ENCODE measurements at places on chromosomes 11 and 22.

GRCh38 chr11:57873196-57873911 lies 111.8 kb downstream of the CTNND1 start:
- DNase-seq: no peak

- peak; percentile 71 for DNase-seq
Observed at GRCh38 chr11:613369-613968, 2.3 kb downstream of the IRF7 start.

- DNase-seq: no peak
Observed at GRCh38 chr11:8239536-8240228, 24.0 kb downstream of the LMO1 start.

GRCh38 chr11:70471254-70471653 lies 72.9 kb downstream of the CTTN start:
- no peak for DNase-seq

DNA sequence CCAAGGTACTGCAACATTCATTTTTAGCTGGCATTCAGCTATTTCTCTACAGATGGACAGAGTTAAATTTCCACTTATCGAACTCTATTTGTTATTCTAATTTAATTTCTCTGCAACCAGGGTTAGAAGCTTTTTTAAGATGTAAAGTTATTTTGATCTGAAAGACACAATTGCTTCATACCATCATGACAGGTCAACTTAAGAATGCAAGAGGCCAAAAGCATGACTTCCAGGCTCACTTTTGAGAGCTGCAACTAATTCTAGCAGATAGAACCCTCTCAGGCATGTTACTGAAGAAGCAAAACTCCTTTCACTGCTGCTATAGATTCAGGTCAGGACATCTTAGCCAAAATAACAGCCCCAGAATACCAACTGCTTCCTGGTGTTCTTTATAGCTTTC lies 86.5 kb upstream of the GALNT18 start:
- no peak for DNase-seq

- DNase-seq: no peak
Observed at GRCh38 chr11:72576243-72576595, 98.0 kb downstream of the PDE2A start.

DNA sequence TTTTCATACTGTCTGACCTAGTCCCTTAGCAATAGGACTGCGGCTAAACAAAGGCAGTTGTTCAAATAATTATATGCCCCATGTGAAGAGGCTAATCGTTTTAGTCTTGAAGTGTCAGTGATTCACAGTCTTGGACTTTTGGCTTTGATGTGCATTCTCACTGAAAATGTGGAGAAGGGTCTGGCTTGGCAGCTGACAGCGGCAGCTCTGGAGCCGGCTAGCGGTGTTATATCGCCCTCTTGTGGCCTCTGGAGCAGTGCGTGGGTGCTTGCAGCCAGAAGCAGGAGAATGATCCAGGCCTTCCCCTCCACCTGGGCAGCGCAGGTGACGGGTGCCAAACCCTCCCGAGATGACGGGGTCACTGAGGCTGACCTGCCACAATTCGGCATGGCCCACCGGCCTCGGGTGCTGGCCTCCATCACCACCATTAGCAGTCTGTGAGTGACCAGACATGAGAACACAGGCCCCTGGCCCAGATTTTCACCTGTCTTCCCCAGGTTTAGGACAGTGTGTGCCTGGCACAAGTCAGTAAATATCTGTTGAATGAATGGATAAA lies 90.3 kb upstream of the PITPNB start:
- DNase-seq: peak; percentile 46

- DNase-seq: no peak
Observed at GRCh38 chr11:10329935-10330334, 25.1 kb downstream of the ADM start.

- no peak for DNase-seq
Observed at GRCh38 chr11:93614173-93614722, 47.2 kb upstream of the CEP295 start.

GRCh38 chr11:45896422-45896984 lies 10.6 kb downstream of the FREY1 start:
- DNase-seq: no peak

GRCh38 chr11:100851147-100851546 lies 164.1 kb downstream of the ARHGAP42 start:
- DNase-seq: no peak

- no peak for DNase-seq
Observed at GRCh38 chr11:33634291-33634834, 66.3 kb downstream of the C11orf91 start.

DNA sequence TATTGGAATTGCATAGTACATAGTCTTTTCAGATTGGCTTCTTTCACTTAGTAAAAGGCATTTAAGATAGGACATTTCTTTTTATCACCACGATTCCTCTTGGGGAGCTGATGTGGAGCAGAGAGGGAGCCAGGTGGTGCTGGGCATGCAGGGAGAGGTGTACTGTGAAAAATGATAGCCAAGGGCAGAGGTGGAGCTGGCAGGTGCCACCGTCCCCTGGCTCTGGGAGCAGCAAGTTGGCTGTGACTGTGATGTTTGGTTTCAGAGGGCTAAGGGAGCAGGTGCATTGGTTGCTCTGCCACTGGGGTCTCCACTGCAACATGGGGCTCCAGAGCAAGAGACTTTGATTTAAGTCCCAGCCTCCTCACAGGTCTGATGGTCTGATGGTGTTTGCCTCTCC lies 16.5 kb downstream of the SGSM1 start:
- DNase-seq: no peak

DNA sequence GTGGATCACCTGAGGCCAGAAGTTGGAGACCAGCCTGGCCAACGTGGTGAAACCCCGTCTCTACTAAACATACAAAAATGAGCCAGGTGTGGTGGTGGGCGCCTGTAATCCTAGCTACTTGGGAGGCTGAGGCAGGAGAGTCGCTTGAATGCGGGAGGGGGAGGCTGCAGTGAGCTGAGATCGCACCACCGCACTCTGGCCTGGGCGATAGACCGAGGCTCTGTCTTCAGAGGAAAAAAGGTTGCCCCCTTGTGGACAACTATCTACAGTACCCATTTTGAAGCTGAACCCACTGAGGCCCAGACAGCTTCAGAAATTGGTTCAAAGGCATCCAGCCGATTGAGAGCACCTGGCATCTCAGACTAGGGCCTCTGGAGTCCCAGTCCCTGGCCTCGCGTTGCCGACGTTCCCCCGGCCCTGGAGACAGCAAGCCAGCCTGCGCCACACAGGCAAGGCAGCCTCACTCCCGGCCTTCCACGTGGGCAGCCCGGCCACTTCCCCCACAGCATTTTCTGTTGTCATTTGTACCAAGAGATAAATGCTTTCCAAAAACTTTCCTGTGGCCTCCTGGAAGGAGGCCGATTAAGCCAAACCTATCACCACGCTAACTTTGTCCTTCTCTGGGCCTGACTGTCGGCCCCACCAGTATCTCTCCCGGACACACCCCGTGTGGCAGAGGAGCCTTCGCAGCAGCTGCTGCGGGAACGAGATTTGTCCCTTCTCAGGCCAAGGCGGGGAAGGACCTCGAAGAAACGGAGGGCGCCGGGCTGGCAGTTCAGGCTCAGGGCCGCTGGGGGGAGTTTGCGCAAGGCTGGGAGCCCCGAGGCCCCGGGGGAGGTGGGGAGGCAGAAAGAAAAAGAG lies 82.8 kb downstream of the FLI1 start:
- DNase-seq: no peak

GRCh38 chr11:79437278-79437980 lies 3.4 kb downstream of the TENM4 start:
- no peak for DNase-seq

DNA sequence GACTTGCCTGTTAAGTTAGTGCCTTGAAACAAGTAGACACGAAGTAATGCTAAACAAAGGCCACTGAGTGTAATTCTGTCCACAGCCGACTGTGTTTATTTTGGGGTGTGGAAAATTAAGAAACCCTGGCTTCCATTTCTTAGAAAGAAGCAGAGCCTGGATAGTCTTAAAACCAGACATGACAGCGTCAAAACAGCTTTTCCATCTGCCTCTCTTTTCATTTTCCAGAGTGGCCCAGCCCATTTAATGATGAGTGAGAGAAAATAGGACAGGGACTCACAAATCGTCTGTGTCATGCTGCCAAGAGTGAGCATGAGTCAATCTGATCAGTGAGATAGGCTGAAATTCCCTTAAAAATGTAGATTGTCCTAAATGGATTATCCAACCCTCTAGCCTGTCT lies 485.9 kb downstream of the JRKL start:
- no peak for DNase-seq

DNA sequence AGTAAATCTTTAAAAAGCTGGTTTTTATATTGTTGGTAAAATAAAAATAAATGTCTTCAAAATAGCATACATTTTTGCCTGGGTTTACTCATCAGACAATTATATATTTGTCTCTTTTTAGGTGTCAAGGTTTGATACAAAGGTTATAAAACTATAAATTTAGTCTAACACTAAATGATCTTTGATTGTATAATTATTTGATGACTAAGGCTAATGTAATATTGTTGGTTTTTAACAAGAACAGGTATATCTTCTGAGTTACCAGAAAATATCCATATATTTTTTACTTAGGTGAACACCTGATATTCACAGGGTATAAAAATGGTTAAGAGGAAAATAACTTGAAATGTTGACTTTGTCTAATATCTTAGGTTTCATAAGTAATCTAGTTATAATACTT lies 104.3 kb downstream of the KIF18A start:
- no peak for DNase-seq

DNA sequence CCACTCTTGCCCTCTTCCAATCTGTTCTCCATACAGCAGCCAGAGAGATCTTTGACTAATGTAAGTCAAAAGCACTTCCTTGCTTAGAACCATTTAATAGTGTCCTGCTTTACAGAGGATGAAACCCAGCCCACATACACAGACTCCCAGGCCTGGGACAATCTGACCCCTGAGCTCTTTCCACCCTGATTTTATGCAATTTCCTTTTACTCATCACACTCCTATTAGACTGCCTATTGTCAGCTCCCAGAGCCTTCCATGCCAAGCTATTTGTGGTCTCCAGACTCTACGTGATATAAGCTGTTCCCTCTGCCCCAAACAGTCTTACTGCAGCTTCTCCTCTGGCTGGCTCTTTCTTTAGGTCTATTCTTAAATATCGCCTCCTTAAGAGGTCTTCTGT lies 28.1 kb downstream of the ME3 start:
- DNase-seq: no peak

DNA sequence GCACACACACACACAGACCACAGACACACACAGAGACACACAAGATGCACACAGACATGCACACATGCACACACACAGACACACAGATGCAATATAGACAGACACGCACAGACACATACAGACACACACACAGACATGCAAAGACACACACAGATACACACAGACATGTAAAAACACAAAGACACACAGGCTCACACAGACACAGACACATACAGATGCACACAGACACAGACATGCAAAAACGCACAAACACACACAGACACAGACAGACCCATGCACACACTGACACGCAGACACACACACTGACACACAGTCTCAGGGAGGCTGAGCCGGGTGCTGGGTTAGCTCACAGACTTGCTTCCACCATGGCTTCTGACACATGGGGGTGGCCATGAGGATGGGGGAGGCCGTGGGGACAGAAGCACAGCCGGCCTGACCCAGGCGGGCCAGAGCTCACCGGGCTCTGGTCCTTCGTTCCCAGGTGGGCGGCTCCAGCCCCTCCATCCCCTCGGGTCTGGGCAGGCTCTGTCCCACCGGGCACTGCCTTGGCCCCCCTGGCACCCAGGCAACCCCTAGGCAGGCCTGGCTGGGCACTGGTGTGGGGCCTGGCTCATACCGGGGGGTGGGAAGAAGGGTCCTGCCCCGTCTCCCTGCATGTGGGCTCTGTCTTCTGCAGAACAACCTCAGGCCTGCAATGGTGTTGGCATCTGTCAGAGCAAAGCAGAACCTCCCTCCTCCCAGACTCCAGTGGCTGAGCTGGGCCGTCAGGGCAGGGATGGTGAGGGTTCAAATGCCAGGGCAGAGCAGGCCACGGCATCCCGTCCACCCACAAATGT lies 1489.5 kb downstream of the BRD1 start:
- no peak for DNase-seq

GRCh38 chr11:106262852-106263251 lies 185.4 kb downstream of the AASDHPPT start:
- DNase-seq: no peak

DNA sequence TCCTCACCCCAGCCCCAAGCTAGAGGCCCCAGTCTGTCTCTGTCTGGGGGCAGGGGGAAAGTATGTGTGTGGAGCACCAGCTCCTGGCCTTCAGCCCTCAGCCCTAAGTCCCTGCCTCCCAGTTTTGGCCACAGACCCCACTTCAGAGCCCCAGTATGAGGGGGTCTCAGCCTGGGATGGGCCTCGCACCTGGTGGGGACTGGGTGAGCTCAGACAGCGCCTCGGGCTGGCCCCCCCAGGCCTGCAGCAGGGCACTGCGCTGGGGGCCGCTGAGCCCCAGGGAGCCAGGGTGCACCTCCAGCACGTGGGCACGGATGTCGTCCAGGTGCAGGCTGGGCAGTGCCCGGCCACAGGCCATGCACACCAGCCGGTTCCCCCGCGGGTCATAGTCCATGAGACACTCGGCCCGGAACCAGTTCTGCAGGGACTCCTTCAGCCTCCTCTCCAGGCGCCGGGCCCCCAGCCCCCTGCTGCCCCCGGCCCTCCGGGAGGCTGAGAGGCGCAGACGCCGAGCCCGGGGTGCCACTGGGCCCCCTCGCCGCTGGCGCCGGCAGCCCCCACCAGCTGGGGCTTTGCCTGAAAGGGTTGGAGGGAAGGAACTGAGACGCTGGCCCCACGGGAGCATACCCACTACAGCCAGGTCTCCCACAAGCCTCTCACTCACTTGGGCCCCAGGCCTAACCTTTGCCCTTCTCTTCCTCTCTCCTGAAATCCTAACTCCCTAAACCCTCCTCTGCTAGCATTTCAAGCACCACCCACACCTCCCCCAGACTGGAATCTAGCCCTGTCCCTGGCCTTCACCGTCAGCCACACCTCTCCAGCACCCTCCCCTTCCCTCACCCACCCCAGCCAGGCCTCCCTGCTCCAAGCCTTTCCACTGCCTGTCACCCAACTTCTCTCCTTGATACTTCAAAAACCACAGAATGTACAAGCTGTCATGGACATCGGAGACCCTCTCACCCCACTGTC lies 3.6 kb downstream of the ZFTA start:
- no peak for DNase-seq

DNA sequence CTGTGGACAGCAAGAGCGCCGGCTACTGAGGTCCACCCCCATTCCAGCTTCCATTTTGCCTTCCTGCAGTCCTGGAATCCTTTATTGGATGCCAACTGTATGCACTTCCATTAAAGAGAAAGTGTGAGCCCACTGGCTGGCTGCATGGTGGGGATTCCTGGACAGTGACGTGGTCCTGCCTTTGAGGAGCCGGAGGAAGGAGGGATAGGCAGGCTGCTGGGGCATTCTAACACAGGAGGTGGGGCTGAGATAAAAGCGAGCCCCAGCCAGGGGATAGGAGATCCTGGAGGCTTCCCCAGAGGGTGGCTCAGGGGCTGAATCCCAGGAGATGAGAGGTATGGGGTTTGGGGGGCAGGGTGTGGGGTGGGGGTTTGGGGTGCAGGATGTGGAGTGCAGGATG lies 984.7 kb downstream of the BRD1 start:
- no peak for DNase-seq
